ENCODE measurements at places on chromosomes 3 and 15.

- no peak for DNase-seq
Measured at GRCh38 chr3:135337192-135337591, 542.1 kb downstream of the EPHB1 start.

DNA sequence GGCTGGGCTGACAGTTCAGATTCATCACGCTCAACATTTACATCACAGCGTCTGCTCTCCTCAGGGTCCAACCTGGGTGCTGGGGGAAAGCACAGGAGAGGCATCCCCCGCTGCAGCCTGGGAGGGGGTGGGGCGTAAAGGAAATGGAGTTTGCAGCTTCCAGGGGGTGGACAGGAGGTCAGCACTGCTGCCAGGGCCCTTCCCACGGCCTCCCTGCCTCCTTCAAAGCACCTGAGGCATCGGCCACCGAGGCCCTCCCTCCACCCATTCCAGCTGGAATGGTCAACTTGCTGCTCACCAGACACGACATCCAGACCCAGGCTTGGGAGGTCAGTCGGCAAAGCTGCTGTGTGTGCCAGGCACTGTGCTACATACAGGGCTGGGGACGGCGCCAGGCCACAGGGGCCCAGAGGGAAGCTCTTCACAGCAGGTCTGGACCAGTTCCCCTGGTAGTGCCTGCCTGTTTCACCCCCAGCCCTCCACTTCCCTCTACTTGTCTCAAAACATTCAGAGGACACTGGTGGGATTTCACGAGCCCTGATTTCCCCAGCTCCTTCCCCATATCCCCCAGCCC is 120.7 kb downstream of the ANP32A start:
- no peak for DNase-seq

GRCh38 chr3:195863121-195864061 is 45.0 kb downstream of the TNK2 start:
- DNase-seq: peak; percentile 82

GRCh38 chr3:121601212-121601812 is 8.1 kb downstream of the FBXO40 start:
- no peak for DNase-seq

GRCh38 chr15:67820122-67820991 is 5.0 kb upstream of the SKOR1 start:
- no peak for DNase-seq

- DNase-seq: no peak
Measured at GRCh38 chr3:154496978-154497377, 67.0 kb upstream of the GPR149 start.
